ENCODE measurements at places on chromosomes 12 and 14.

DNA sequence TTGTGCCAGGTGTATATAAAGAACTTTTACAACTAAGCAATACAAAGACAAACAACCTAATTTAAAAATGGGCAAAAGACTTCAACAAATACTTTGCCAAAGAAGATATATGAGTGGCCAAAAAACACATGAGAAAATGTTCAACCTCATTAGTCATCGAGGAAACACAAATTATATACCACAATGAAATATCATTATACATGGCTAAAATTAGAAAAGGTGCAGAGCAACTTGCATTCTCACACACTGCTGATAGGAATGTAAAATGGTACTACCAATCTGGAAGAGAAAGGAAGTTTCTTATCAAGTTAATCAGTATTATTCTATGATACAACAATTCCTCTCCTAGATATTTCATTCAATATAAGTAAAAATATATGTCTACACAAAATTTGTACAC lies 131.6 kb upstream of the FRMD6 start:
- no peak for DNase-seq

DNA sequence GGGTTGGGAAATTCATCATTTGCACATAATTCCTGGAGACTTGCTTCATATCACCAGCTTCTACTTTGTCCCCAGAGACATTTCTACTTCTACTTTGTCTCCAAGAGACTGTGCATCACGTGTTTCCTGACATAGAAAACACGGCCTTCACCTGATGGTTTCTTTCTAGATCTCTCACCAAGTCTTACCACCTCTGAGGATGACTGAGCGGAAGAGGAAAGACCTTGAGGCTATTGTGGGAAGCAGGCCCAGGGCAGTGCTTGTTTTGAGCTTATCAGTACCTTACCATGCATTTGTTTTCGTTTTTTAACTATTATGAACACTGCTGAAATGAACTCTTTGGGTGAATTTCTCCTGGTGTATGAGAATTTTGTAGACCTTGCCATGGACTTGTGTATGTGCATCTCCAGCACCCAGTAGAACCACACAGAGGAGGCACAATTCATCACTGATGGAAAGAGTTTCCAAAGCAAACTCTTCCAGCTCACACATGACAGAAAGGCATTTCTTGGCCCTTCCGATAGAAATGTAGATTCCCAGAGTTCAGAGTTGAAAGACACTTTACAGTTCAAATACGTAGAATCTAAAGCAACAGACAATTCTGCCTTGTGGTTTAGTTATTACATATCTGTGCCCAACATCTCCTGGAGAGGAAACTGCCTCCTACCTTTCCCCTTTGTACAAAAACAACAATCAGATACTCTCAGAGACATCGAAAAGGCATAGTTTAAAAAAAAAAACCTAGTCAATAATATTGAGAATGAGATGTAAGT lies 434.7 kb downstream of the FUT8 start:
- DNase-seq, result no peak

DNA sequence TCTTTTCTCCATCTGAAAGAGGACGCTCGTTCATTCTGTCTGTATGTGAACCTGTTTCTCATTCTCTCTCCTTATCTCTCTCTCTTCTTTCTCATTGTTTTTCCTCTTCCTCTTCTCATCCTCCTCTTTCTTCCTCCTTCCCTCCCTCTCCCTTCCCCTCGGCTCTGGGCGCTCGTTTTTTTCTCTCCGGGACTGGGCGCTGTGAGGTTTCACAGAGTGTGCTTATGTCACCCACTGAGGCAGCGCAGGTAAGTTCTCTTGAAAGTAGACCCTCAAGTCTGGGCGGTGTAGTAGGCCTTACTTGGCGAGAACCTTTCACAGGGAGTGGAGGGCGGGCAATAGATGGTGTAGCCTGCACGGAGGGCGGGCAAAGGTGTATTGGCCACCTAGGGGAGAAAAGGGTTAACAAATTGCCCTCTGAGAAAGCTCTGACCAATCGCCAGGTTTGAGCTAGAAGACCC lies 4.5 kb upstream of the SIX1 start:
- DNase-seq, result no peak

GRCh38 chr12:75525263-75525662 lies 13.9 kb upstream of the KRR1 start:
- DNase-seq, result no peak

- DNase-seq, result no peak
These were observed 172.7 kb downstream of the APAF1 start for GRCh38 chr12:98817742-98818141.

GRCh38 chr12:68235576-68235975 lies 10.0 kb upstream of the IL26 start:
- no peak for DNase-seq

- DNase-seq, result no peak
These were observed 92.7 kb upstream of the DNM1L start for GRCh38 chr12:32586390-32586789.

GRCh38 chr12:55780685-55781084 lies 36.8 kb downstream of the SARNP start:
- no peak for DNase-seq

GRCh38 chr14:104113631-104114420 lies 24.6 kb upstream of the KIF26A start:
- peak; percentile 58 for DNase-seq

- no peak for DNase-seq
These were observed 192.6 kb downstream of the CHST11 start for GRCh38 chr12:104649217-104649824.

DNA sequence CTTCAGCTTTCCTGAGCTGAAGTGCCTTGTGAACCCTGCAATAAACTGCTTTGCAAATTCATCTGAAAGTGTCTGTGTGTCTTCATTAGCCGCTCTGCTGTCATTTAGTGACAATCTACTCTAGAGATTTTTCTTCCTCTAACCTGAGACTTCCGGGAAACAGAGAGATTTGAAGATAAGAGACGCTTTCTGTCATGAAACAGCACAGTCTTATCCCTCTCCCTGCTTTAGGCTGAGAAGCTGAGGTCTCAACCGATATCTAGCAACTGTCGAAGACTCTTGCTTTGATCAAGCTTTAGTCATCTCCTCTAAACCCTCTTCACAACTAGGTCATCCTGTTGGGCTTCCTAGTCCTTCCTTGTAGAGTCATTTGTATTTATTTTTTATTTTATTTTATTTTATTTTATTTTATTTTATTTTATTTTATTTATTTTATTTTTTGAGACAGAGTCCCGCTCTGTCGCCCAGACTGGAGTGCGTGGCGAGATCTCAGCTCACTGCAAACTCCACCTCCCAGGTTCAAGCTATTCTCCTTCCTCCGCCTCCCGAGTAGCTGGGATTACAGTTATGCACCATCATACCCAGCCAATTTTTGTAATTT lies 1.2 kb downstream of the RNASE2 start:
- no peak for DNase-seq

DNA sequence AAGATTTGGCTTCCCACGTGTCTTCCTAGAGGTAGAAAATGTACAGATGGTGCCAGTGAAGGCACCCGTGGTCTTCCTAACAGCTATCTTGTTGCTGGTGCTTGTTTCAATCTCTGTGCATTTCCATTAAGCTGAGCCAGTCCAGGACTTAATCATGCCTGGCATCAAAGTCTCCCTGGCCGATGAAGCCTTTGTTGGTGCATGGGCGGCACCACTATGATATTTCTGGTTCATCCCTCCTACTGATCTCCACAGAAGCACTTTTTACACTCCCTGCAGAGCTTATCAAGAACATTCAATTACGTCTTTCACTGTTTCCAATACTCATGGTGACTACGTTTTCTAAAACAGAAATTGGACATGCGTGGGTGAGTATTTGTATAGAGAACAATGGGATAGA lies 128.4 kb downstream of the TTC8 start:
- no peak for DNase-seq

DNA sequence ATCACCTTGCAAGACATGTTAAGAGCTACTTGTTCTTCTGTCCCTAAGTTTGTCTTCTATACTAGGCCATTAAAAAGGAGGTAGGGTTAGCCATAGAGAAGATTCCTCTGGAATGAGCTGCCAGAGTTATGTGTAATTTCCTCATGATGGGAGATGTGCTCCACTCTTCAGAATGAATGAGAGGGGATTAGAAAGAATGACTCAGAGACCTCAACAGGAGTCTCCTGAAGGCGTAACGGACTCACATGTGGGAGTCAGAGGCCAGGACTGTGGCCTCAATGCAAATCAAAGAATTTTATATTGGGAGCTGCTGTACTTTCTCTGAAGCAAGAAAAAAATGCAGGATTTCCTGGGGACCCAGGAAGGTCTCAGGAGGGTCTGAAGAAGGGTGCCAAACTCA lies 87.8 kb upstream of the ATXN7L3B start:
- DNase-seq, result no peak

- DNase-seq, result no peak
These were observed 19.1 kb upstream of the ALX1 start for GRCh38 chr12:85260896-85261295.

- DNase-seq, result no peak
These were observed 104.0 kb downstream of the GPR135 start for GRCh38 chr14:59360923-59361794.

- no peak for DNase-seq
These were observed 38.3 kb upstream of the CATSPERB start for GRCh38 chr14:91770185-91770584.

- no peak for DNase-seq
These were observed 196.2 kb upstream of the HMGA2 start for GRCh38 chr12:65628061-65628460.

GRCh38 chr14:85041618-85042017 lies 488.3 kb upstream of the FLRT2 start:
- DNase-seq, result no peak

DNA sequence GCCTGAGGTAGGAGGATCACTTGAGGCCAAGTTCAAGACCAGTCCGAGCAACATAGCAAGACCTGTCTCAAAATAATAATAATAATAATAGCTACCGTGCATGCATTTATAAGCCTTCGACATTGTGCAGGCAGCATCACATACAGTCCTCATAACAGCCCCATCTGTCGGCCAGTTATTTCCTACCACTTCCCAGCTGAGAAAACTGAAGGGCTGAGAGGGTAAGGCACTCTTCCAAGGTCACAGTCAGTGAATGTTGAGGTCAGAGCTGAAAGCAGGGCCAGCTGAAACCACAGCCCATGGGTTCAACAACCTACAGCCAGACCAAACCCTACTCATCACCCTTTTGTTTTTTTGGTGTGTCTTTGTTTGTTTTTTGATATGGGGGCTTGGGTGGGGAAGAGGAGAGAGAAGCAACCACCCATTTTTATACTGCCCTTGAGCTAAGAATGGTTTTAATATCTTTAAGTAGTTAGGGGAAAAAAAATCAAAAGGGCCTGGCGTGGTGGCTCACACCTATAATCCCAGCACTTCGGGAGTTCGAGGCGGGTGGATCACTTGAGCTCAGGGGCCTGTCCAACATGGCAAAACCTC lies 16.8 kb upstream of the ITPK1 start:
- no peak for DNase-seq

DNA sequence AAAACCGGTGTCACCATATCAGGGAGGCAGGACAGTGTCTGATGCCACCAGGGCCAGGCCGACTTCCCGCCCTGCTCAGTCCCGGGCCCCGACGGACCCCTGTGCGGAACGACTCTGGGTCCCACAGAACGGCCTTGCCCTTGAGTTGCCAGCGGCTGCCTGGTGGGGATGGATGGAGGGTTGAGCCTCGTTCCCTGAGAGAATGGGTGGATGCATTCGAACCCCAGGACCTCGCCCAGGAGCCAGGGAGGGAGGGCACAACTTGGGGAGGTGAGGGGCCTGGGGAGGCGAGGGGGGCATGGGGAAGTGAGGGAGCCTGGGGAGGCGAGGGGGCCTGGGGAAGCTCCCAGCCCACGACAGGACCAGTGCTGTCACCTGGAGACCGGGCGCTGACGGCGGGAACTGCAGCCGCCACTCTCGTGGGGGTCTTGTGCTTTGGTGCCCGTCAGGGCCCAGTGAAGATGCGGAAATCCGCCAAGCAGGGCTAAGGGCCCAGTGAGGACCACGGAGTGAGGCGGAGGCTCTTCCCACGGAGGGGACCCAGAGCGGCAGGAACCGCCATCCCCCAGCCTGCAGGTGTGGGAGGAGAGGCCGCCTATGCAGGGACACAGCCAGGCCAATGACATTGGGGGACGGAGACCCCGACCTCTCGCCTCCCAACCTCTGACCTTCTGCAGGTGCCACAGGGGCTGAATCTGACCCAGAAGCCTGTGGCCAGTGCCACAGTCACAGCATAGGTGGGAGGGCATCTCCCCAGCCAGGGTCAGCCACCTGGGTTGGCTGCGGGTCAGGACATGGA lies 74.4 kb upstream of the GALNT9 start:
- no peak for DNase-seq

- DNase-seq, result no peak
These were observed 32.0 kb downstream of the ANAPC7 start for GRCh38 chr12:110371408-110372055.
